ENCODE measurements at places on chromosomes 5 and 9.

- no peak for DNase-seq
Observed at GRCh38 chr9:101403516-101404285, 5.0 kb downstream of the ZNF189 start.

DNA sequence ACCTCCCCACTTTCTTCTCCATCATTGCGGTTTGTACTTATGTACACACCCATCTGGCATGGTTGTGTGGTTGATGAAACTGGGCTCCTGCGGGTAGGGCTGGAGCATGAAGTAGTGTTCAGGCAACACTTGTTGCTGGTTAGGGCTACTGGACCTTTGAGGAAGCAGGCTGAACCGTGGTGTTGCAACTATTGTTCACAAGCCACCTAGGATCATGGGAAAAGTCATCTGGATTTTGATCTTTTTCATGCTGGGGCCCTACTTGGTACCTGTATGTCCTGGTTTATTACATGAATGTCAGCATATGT is 40.1 kb upstream of the TIFAB start:
- DNase-seq: no peak

DNA sequence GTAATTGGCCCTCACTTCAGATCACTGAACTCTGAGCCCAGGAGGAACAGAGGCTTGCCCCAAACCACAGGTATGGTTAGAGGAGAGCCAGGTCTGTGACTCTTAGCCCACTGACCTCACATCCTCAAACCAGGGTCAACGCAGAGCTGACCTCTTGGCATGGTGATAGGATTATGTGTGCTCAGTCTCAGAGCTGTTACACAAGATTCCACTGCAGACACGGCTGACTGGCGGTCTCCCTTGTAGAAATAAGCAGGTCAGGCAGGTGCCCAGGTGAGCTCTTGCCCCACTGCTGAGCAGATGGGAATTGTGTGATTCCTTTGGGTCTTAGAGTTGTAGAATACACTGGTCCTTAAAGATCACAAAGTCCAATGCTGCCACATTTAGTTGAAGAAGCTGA is 66.0 kb upstream of the PITX1 start:
- no peak for DNase-seq

- no peak for DNase-seq
Observed at GRCh38 chr5:355379-355935, 33.9 kb downstream of the AHRR start.

GRCh38 chr9:103941104-103941503 is 153.0 kb upstream of the SMC2 start:
- DNase-seq: no peak

DNA sequence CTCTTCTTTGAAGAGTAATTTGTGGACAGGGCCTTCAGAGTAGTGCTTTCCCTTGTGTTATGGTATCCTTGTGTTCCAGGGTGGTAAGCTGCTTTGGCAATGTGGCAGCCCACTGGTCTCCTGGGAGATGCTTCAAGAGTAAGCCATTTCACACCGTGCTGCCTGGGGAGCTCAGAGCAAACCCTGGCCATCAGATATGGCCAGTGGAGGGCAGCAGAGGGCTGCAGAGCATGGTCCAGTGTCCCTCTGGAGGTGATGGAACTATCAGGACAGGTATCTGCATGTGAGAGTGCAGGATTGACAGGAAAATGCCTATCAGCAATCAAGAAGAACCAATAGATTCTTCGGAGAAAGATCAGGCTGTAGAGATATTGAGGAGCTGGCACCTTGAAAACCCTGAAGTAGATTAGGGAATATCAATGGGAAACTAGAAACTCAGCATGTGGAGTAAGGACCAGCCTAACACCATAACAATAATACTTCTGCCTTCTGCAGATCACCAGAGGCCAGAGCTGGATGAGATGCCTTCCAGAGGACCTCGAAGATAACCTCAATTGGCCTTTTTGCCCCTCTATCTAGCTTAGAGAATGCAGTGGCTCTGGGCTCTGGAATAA is 90.8 kb downstream of the PLPPR1 start:
- DNase-seq: no peak

- no peak for DNase-seq
Observed at GRCh38 chr5:56344594-56344993, 111.5 kb upstream of the ANKRD55 start.

DNA sequence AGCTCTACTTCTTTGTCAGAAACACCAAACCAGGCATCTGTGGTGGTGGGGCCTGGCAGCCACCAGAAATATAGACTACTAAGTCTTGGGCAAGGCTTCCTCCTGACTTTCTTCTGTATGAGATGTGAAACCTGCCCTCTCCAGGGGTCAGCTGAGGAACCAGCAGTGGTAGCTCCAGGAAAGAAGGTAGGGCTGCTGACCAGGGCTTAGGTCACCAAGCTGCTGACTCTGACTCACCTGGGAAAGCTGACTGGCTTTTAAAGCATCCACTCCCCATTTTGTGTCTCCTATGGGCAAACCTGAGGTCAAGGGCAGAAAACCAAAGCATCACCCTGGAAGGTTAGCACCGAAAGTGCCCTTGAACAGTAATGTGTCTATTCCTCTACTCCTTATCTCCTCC is 10.4 kb upstream of the SH3TC2 start:
- DNase-seq: no peak

GRCh38 chr9:130336027-130336610 is 70.6 kb downstream of the HMCN2 start:
- no peak for DNase-seq

- no peak for DNase-seq
Observed at GRCh38 chr5:178780581-178781498, 50.4 kb upstream of the ZNF354A start.

GRCh38 chr5:151181818-151182523 is 24.4 kb upstream of the ANXA6 start:
- DNase-seq: no peak

- no peak for DNase-seq
Observed at GRCh38 chr9:112905084-112905483, 14.4 kb upstream of the SLC46A2 start.

DNA sequence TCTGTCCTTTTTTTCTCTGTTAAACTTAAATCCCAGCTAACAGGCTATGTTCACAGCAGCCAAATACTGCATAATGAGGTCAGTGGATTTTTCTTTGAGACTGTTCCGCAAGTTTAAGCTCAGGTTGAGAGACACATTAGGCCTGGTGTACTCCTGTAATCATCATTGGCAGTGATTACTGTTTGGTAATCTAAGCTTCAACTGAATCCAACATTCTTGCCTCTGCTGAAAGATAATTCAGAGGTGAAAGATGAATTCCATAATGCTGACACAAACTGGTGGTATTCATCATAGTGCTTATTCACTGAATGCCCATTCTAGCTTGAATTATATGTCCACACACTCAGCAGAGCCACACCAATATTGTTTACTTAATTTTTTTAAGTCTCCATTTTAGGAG is 108.5 kb downstream of the NFIB start:
- no peak for DNase-seq

GRCh38 chr5:55530669-55531068 is 4.1 kb downstream of the PLPP1 start:
- no peak for DNase-seq

DNA sequence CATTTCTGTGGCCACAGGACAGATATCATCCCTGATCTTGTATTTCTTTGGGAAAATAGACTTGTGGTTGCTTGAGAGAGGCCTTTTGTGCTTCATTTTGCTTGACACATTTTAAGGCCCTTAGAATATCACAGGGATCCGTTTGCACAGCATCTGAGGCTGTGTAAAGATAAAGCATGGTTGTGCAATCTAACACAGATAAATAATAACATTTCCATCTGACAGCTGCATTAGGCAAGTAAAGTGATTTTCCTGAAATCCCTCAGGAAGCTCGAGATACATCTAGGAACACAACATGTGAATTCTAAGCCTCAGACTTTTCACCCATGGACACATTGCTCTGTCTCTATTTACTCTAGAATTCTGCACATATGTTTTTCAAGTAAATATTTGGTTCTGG is 212.8 kb upstream of the ADAMTSL1 start:
- no peak for DNase-seq

- DNase-seq: no peak
Observed at GRCh38 chr5:107378218-107378899, 292.4 kb downstream of the EFNA5 start.

DNA sequence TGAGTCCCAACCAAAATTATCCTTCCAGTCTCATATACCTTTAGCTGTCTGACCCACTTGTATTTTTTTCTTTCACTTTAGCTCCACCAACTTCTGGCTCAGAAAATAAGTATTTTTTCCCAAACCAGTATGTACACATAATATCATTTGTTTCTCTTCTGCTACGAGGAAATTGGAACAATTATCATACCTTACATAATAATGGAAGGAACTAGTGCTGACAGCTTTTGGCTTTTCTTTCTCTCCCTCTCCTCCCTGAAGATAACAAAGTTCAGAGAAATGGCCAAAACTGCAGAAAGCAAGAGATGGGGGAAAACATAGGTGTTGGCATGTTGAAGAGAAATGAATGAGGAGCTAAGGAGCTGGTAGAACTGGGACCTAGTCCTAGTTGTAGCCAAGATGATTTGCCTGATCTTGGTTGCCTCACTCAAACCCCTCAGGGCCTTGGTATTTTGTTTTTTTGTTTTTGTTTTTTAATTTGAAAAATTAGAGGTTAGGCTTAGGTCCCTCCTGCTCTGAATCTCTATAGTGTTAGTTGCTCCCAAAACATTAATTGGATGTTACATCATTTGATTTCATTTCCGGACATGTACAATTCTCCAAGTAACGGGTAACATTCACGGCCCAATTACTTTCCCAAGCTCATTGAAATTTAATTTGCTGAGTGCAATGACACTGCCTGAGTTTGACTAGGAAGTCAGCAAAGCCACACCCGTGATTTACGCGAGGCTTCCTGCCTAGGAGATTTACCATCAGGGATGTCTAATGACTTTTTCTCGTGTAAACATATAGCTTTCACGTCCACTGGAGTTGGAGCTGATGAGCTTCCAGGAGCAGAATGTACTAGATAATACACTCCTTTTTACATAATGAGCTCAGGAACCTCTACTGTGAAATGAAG is 291.6 kb downstream of the TLE1 start:
- DNase-seq: no peak

GRCh38 chr5:172142709-172143215 is 45.3 kb downstream of the STK10 start:
- no peak for DNase-seq

- DNase-seq: no peak
Observed at GRCh38 chr9:113705306-113705927, 170.7 kb upstream of the ZNF618 start.

DNA sequence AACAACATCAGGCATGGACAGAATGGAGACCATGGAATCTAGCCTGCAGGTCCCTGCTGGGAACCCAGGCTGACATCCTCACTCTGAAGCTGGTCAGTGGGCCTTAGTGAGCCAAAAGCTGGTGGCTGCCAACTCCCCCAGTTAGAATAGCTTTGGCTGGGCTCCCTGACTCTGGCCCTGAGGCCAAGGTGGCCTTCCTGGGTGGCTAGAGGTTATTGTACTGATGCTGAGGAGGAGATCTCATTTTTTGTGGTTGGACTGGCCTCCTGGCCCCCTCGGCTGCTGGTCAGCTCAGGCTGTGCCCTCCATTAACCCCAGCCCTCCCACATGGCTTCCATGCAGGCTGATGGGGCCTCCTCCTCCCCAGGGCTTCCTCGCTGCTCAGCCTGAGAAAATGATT is 101.2 kb upstream of the PANK3 start:
- DNase-seq: no peak

DNA sequence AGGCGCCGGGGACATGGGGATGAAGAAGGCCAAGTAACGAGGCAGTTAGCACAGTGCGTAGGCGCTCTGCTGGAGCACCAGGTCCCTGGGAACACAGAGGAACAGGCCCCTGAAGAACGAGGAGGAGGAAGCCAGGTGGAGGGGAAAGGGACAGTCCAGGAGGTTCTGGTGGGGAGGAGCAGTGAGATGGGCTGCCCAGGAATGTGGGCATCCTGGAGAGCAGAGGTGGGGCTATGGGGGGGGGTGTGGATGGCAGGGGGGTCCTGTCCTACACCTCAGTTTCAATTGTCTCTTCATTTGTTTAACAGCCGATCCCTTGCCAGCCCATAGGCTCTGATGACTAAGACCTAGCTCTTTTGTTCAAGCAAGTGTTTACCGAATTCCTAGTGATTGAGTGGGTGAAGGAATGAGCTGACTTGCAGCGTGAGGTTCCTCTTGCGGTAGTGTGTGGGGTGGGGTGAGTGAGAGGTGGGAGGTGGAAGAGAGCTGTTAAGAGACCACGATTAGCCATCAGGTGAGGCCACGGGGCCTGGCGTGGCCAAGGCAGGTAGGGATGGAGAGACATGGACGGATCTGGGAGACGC is 8.4 kb upstream of the PHYHD1 start:
- no peak for DNase-seq

- no peak for DNase-seq
Observed at GRCh38 chr5:136032564-136032963, 3.8 kb downstream of the TGFBI start.

DNA sequence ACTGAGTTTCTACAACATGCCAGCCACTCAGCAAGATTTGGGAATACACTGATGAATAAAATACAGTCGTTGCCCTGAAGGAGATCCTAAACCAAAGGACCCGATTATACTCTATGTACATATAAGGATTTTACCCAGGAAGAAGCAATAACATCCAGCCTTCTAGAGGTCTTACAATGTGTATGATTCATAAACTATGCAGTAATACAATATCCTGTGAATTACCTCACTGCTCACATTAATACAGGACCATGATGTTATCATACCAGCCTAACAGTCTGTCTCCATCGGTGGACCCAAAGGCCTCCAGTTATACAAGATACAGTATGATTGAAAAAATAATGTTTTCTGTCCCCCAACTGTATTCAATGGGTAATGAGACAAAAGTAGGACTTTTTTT is 310.5 kb upstream of the TRPM3 start:
- no peak for DNase-seq

DNA sequence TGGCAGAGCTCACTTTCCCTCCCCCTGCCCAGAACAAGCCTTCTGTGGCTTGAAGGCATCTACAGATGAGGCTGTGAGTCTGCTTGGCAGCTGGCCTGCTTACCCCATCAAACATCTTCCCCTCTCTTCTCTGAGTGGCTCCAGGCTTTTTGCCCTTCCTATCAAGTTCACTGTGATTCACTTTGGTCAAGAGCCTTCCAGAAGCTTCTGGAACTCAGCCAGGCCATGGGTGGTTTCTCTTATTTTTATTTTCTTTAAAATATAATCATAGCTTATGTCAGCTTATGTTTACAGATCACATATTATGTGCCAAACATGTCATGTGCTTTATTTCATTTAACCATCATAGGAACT is 267.0 kb downstream of the SEC61B start:
- DNase-seq: no peak

- DNase-seq: no peak
Observed at GRCh38 chr5:37717613-37718431, 122.0 kb downstream of the GDNF start.

GRCh38 chr5:14035859-14036503 is 91.5 kb upstream of the DNAH5 start:
- no peak for DNase-seq

- no peak for DNase-seq
Observed at GRCh38 chr9:121626012-121626411, 25.4 kb upstream of the DAB2IP start.

GRCh38 chr5:125969011-125969813 is 454.0 kb upstream of the GRAMD2B start:
- DNase-seq: no peak

- no peak for DNase-seq
Observed at GRCh38 chr5:134603059-134603458, 29.6 kb downstream of the SAR1B start.
